Brain pericyte (primary cell): ENCODE measurements at places on chromosomes 1 and 21.
A peak's percentile ranks its signal among the peaks of the same experiment; 100 is the strongest.

DNA sequence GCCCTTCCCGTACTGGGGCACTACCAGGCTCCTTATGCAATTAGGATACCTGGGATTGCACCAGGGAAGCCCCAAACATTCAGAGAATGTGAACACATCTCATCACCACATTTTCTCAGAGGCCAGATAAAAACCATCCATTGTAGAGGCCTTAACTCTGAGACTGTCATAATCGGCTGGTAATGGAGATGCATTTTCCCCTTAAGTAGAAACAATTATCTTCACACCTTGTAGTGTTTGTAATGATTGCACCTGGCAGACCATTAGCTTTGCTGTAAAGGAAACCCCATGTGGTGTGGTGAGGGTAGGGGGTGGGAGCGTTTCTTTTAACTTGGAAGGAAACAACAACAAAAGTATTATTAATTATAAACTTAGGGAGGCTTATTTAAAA, 90.0 kb upstream of the TLR5 start:
- DNase-seq = no peak

DNA sequence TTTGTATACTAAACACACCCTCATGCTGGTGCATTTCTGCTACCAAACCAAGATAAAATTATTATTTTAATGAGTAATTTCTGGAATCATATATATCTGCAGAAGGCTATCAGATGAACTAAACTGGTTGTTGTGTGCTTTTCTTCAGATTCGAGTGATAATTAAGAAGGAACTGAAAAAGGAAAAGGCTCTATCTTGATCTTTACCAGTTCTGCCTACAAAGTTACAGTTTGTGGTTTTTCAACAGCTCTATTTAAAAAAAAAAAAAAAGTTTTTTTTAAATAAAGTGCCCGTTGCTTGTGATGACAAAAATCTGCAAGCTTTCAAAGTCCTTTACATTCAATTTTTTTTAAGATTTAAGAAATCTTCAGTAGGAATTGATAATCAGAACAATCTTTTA, 13.6 kb downstream of the DENND1B start:
- DNase-seq = no peak

DNA sequence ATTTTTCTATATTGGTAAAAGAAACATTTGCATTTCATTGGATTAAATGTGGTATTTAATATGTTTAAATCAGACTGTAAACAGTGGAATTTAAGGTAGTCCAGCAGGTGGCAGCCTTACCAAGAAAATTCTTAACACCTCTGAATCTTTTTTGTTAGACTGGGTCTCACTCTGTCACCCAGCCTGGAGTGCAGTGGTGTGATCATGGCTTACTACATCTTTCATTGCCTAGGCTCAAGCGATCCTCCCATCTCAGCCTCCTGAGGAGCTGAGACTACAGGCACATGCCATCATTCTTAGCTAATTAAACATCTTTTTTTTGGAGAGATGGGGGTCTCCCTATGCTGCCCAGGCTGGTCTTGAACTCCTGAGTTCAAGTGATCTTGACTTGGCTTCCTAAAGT, 98.8 kb downstream of the RABGAP1L start:
- DNase-seq = no peak

GRCh38 chr1:117631359-117632160, 25.7 kb downstream of the TENT5C start:
- DNase-seq = no peak

- DNase-seq = no peak
These were observed 30.4 kb upstream of the RNF2 start for GRCh38 chr1:185014941-185015340.

GRCh38 chr1:108106775-108107174, 93.4 kb downstream of the SLC25A24 start:
- DNase-seq = no peak

GRCh38 chr1:166972193-166972592, 3.1 kb downstream of the ILDR2 start:
- DNase-seq = no peak

DNA sequence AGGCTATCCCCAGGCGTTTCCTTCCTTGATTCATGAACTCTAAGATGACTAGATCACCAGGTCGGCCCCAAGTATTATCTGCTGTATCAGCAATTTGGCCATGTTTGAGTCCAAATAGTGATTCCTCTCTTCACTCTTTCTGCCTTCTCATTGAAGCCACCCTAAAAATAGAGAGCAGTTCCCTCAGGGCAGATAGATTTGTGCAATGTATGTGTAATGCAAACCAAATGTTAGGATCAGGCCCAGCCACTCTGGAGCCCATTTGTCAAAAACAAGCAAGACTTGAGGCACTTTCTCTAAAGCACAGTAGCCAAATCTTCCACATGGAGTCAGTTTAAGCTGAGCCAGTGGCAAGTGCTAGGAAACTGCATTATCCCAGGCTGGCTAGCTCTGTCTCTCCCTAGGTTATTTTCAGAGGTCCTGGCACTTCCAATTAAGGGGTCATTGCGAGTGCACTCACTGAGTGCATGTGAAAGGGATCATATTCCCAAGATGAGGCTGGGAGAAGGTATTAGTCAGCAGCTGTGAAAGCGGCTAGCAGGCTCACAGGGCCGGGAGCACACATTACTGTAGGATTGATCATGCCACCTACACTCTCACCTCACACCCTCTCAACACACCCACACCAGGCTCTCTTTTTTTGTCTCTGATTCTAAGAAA, 97.9 kb upstream of the RAB3GAP2 start:
- DNase-seq = peak; percentile 26

DNA sequence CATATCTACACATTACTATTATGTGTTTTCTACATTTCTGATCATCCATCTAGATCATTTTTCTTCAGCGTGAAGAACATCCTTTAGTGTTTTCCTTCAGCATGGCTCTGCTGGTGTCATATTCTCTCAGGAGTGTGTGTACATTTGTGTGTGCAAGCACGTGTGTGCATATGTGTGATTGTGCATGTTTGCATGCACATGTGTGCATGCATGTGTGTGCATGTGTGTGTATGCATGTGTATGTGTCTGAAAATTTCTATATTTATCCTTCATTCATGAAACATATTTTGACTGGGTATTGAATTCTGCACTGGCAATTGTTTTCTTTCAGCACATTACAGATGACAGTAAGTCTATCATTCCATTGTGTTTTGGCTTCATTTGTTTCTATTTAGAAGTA, 74.6 kb downstream of the FHAD1 start:
- no peak for DNase-seq

DNA sequence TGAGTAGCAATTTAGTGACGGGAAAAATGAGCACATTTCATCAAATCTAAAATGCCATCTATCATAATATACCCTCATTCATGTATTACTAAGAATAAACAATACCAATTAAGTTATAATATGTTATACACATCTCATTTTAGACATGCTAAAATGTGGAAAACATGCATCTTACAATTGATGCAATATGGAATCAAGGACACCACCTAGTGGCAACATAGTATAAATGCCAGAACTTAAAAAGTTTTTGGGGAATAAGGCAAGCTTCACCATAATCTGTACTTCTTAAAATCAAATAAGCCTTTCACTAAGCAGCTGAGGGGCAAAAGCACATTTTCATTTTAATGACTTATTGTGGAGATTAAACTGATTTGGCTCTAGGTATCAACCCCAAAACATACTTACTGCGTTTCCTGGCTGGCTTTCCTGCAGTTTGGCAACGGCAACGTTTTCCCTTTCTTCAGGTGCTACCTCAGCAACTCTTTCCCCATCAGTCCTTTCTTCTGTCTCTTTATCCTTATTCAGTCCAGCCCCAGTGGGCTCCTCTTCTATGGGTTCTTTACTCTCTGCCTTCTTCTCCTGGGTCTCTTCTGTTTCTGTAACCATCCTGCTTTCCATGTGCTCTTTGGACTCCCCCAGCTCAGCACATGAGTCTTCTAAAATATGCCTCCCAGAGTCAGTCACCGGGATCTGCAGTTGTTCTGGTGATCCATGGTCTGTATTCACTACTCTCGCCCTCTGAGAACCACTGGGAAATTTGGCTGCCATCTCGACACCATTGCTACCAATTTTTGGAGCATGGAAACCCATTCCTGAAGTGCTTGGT, 11.4 kb downstream of the SDE2 start:
- DNase-seq = no peak

- DNase-seq = no peak
These were observed 35.9 kb upstream of the SLC45A1 start for GRCh38 chr1:8281843-8282509.

DNA sequence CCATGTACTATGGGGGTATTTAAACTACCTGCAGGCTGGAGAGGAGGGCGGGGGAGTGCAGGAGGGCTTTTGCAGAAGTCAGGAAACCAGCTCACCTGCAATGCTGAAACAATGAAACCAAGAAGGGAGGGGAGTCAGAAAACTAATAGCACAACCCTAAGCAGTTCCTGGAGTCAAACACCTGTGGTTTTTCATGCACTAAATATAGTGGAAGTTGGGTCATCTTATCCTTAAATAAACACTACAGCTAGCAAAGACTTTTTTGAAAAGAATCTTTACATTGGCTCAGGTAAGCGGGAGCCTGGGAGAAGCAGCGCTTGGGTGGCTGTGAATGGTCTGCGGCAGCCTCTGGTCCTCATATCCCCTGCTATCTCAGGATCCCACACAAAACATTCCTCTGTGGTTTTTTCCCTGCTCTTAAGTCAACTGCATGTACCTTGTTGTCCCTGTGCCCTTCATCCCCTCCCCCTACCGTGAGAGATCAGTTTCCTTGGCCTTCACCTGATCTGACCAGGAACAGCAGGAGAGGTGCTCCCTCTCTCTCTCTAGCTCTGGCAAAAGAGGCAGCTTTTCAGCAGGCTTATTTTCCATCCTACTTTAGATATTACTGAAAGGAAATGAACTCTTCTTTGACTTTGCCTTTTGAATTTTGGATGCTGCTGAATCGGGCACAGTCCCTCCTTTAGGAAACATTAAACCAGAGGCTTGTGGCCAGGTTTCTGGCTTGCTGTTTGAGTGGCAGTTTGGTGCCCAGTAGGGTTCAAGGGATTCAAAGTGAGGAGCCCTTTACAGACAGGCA, 26.6 kb downstream of the TENT5C start:
- DNase-seq = no peak

GRCh38 chr1:45512641-45513054, 9.0 kb downstream of the PRDX1 start:
- DNase-seq = no peak

- DNase-seq = no peak
These were observed 85.4 kb upstream of the KAZN start for GRCh38 chr1:14513111-14513510.

GRCh38 chr1:112706505-112707220, at the start of gene RHOC:
Gene RHOC (minus strand): TSS chr1:112707127. CDS start chr1:112703799, 3,328 bp downstream.
- no peak for DNase-seq

GRCh38 chr1:9280015-9280860, 12.5 kb upstream of the SPSB1 start:
- DNase-seq = peak; percentile 38

GRCh38 chr1:6424000-6424565, 493 bp upstream of the ESPN start:
- no peak for DNase-seq

- DNase-seq = no peak
These were observed 48.2 kb downstream of the RASSF5 start for GRCh38 chr1:206555473-206555935.

DNA sequence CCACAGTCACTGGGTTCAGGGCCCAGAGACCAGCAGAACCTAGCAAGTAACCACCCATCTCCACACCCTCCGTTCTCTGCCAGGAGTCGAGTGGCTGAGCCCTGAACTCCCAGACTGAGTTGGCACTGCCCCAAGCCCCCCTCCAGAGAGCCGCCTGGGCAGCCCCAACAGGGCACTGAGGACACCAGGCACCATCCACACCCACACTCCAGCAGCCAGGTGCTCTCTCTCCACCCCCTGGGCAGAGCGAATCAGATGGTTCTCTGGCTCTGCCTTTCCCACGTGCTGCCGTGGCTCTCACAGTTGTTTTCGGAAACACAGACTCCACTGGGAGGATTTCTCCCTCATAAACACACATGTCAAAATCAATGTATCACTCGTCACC, 13.6 kb downstream of the WDR4 start:
- DNase-seq = no peak

GRCh38 chr1:43518935-43519686, 11.6 kb upstream of the PTPRF start:
- no peak for DNase-seq

DNA sequence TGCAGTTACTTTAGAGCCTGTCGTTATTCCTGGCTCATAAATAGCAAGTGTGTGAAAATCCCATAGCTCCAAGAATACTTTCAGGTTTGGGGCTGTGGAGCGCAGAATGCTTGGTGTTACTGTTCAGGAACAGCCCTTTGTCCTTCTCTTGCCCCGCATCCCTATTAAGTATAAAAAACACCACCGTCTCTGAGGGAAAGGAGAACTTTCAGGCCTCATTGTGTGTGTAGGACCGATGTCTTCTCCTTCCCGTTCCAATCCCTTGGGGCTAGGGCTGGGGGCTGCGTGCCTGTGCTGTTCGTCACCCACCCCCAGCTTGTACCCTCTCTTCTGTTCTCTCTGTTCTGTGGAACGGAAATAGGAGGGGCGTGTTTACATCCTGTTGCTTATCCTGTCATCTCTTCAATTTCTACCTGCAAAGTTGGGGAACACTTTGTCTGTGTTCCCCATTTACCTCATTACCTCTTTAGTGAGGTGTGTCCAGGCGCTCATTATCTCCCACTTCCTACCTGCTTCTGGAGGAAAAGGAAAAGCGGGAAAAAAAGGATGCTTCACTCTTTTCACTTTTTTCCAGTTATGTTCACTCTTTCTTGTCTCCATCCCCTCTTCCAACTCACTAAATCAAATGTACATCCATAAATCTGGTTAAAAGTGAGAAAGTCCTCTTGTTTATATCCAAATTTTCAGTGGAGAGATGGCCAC, 788 bp upstream of the TXNIP start:
- no peak for DNase-seq
